ENCODE measurements at places on chromosomes 11 and 22. TPM values are rescaled to one million over a fixed set of nuclear protein-coding genes. Genes with fewer than 3 reads are reported as not detected.
A peak's percentile ranks its signal among the peaks of the same experiment; 100 is the strongest.

The PRRG4 gene
- polyA plus RNA-seq: 6.6 TPM

DNA sequence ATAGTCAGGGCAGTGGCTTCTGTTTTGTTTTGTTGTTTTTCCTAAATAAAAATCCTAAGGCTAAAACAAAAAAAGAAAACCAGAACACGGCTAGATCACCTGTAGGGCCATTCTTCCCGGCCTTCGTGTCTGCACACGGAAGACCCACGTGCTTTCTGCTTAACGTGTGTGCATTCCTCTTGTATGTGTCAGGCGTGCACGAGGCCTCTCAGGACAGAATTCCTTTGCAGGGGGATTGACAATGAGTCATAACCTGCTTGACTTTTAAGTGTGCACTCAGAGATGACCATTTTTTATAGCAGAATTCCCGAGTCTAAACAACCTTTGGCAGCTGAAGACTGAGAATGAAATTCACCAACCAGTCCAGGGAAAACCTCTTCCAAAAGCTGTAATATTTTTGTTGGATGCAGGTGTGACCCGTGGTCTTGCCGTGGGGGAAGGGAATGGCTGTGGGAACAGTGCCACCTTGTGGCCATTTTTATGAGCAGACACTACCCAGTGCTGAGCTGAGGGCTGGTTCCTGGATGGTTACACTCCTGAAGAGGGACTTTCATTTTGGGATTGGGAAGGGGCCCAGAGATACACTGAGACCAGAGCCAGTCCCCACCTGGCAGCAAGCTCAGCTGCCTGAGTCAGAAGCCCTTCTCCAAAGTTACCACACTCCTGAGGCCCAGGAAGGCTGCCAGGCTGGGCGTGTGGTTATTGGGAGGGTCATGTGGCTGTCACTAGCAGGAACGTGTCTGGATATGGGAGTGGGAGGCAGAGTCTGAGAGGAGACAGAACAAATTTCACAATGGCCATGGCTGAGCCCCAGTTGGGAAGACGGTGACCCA is 35.7 kb upstream of the DKK3 start:
- peak; percentile 61 for DNase-seq

- no peak for DNase-seq
These were observed 5.4 kb downstream of the SLC35E4 start for GRCh38 chr22:30640839-30641430.

DNA sequence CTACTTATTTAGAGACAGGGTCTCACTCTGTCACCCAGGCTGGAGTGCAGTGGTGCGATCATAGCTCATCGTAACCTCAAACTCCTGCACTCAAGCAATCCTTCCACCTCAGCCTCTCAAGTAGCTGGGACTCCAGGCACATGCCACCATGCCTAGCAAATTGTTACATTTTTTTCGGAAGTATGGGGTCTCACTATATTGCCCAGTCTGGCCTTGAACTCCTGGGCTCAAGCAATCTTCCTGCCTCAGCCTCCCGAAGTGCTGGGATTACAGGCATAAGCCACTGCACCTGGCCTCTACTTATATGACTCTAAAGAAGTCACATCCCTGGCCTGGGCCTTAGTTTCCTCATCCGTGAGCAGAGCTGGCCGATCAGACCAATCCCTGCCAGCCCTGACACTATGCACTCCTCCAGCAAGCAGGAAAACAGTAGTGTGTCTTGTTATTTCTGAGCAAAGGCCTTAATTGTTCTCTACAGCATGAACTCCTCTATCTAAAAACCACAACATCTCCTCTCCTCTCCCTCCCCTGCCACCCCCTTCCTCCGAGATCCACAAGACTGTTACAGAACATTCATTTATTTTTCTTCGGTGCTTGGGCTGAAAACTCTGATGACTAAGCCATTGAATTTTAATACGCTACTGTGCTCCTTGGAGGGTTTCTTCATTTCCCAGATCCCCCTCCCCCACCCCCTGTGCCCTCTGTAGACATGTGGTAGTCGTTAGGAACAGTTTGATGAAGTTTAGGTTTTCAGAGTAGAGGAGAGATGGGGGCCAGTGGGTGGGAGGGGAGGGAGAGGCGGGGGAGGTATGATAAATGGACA is 91.5 kb downstream of the ABTB2 start:
- DNase-seq: peak; percentile 70

- no peak for DNase-seq
These were observed 220.7 kb upstream of the ZBED5 start for GRCh38 chr11:11078344-11079086.

DNA sequence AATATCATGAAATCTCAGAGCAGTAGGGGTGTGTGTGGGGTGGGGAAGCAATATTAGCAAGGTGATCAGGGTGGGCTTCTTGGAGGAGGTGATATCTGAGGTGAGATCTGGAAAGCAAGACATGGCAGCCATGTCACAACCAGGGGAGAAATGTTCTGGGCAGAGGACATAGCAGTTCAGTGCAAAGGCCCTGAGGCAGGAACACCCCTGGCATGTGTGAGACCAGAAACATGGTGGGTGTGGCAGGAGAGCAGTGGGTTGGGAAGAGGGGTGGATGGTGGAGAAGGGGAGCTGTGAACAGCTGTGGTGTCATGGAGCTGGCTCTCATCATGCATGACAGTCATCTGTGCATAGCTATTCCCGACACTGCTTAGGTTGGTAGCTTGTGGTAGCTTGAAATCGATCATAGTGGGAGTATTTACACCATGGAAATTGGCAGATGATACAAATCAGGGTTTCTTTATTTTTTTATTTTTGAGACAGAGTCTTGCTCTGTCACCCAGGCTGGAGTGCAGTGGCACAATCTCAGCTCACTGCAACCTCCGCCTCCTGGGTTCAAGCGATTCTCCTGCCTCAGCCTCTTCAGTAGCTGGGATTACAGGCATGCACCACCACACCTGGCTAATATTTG is 17.9 kb upstream of the MPPED1 start:
- DNase-seq: no peak

- DNase-seq: no peak
These were observed 165.8 kb downstream of the MAML2 start for GRCh38 chr11:96177146-96177545.

The SCGB1D2 gene
- 0.80 TPM for polyA plus RNA-seq

Measured in left kidney (tissue), 8 donors.